ENCODE measurements at places on chromosomes 7 and 10.

- no peak for DNase-seq
Measured at GRCh38 chr7:152617056-152617455, 58.9 kb downstream of the XRCC2 start.

- no peak for DNase-seq
Measured at GRCh38 chr10:120458432-120458831, 1.4 kb downstream of the PLPP4 start.

GRCh38 chr10:93315246-93315645, 166.9 kb downstream of the MYOF start:
- DNase-seq = no peak

DNA sequence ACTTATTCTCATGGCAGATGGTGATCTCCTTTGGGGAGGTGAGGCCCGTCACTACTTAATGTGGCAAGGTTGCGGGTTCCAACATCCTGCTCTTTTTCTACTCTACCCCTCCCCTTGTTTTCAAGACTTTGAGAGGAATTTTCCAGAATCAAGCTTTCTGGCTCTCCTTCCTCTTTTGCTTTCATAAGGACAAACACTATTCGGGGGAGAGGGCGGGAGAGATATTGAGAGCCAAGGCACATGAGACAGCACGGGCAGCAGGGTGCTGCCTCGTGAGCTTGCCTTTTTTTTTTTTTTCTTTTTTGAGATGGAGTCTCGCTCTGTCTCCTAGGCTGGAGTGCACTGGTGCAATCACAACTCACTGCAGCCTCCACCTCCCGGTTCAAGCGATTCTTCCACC, 6.9 kb upstream of the PFKFB3 start:
- no peak for DNase-seq

DNA sequence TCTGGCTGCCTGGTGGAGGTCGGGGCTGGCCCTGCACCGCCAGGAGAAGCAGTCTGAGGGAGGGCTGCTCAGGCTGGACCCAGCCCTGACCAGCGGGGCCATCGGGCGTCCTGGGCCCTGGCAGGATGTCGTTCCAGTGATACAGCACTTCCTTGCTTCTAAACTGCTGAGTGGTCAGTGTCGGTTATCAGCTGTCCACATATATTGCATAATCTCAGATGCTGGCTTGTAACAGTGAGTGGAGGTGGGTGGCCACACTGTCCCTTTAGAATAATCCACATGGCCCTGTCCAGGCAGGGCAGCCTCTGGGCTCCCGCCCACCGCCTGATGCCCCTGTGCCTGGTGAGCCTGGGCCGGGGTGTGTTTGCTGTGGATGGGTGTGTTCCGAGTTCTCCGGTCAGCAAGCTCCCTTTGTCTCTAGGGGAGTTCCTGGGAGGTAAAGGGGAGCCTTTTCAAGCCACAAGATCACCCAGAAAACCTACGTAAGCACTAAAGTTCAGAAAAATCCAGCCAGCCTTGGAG, 86.1 kb downstream of the LHPP start:
- DNase-seq = no peak

DNA sequence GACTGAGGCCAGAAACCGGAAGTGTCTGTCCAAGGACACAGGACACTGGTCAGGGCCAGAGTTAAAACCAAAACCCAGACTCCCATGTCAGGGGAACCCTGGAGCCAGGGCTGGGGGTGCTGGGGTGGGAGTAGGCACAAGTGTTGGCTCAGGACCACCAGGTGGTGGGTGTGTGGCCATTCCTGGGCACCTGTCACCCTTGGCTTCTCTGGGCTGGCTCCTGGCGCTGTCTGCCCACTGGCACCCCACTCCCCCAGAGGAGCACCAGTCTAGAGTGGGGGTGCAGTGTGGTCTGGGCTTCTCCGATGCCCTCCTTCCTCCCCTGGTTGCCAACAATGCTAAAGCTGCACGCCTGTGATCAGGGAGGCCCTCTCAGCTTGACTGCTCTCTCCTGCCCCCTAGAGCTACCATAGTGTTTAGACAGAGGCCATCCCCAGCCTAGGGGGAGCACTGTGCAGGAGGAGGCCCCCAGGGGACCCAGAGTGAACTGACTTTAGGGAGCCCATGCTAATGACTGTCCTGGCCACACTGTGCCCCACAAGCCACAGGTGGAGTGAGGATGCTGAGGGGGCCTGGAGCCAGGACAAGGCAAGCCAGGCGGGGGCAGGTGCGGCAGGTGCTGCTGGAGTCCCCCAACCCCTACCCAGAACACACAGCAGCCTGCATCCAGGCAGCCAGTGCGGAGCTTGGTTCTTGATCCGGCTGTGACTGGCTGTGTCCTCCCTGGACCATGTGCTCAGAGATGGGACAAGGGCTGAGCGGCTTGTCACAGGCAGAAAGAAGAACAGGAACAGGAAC, 11.0 kb downstream of the RASGEF1A start:
- no peak for DNase-seq

DNA sequence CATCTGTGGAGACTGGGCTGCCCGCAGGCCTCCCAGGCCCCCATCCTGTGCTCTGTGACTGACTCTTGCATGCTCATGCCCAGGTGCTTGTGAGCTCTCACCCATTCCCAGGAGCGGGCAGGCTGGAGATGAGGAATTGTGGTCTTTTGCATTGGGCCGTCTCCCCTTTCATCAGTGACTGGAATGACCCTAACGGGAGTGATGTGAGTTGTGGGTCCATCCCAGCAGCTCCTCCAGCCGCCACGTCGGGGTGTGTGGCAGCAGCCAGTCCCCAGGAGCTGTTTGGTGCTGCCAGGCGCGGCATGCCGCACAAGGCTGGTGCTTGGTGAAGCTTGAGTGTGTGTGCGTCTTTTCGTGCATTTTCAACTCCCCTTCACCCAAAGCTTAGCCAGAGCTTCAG, 164.2 kb downstream of the ACTR3B start:
- DNase-seq = no peak

DNA sequence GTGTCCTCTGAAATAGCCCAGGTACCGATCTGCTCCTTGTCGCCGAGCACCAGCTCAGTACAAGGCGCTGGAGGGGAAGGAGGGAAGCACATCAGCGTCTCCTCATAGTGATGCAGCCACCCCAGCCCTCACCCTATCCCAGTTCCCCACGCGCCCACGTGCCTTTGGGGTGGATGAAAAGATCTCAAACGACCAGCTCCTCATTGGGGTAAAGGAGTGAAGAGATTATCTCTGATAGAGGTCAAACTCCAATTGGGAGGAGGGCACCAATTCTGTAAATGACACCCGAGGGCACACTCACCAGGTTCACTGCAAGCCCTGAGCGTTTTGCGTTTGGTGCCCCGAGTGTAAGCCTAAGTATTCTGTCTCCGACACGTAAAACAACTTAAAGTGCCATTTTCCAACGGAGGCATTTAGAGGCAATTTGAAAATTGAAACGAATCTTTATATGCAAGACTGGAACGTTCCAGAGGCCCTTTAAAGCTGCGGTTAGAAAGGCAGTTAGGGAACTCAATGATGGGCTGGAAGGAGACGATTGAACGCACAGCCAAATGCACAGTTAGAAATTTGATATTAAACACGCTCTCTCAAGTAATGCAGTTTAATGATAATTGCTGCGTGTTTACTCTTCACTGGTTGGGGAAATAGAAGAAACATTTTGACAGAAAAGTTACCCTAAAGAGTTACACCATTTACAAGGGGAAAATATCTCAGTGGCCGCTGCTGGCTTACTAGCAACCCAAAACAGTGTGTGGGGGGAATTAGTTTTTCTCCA, 8.9 kb upstream of the EMX2 start:
- DNase-seq = no peak

GRCh38 chr10:111824128-111824527, 359.4 kb downstream of the GPAM start:
- DNase-seq = no peak

- DNase-seq = no peak
Measured at GRCh38 chr10:104574838-104575237, 66.3 kb upstream of the SORCS3 start.

- DNase-seq = no peak
Measured at GRCh38 chr7:102292813-102293798, 6.4 kb downstream of the SH2B2 start.

DNA sequence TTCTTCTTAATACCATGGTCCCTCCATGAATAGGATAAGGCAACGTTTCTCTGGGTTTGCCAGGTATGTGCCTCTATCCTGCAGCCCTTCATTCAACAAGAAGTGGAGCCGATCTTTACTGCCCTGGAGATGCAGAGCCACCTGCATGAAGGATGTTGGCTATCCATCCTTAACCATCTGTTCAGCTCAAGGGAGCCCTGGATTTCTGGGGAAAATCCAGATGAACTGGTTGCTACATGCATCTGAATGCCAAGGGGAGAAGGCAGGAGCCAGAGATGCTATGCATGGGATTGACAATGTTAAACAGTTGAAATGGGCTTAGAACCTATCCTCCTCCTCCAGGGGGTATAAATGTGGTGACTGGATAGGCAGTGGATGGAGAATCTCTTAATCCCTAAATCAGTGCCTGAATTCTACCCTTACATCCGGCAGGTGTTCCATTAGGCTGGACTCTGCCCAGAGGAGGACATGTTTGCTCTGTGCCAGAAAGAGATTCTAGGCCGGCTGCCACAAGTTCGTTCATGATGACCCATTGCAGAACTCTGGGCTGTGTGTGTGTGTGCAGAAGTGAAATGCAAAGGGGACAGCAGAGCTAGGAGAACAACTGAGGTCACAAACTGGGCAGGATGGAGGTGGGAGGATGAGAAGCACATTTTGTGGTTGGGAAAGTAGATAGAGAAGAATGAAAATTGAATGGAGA, 15.6 kb downstream of the CPED1 start:
- DNase-seq = peak; percentile 41

GRCh38 chr10:96470116-96470743, 43.5 kb downstream of the TLL2 start:
- peak; percentile 14 for DNase-seq

GRCh38 chr7:130274983-130275591, 8.4 kb downstream of the CPA2 start:
- peak; percentile 74 for DNase-seq

GRCh38 chr10:105023211-105024111, 382.4 kb downstream of the SORCS3 start:
- DNase-seq = no peak

DNA sequence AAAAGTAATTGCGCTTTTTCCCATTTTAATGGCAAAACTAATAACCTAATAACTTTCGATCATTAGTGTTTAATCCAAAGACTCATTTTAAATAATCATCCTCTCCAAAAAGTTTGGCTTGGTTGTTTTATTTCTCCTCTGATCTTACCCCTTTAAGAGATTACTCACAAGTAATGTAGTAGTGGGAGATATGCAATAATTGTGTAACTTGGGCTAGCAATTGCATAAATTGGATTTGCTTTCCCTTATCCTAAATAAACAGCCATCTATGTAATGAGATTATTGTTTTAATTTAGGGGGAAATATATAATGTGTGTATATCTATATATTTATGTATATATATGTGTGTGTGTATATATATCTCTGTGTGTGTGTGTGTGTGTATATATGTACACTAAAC, 82.5 kb downstream of the RNLS start:
- no peak for DNase-seq

DNA sequence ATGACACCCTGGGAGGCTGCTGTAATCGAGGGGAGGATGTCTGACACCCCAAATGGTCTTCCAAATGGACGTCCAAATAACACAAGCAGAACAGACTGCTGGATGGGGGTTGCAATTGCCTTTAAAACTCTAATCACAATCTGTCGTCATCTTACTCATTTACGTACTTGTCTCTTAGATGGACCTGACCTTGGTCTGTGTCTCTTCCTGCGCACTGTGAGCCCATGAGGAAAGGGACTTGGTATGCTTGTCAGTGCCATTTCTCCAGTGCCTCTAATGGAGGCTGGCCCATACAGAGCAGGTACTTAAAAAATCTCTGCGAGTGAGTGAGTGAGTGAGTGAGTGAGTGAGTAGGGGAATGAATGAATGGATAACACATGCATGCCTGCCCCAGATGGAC, 93.3 kb downstream of the DLG5 start:
- DNase-seq = no peak
